Thyroid gland (tissue), 4 donors: ENCODE measurements at places on chromosomes 16 and 17. TPM values are rescaled to one million over a fixed set of nuclear protein-coding genes. Genes with fewer than 3 reads are reported as not detected.

SDR42E2 gene
- not detected for total RNA-seq

DNA sequence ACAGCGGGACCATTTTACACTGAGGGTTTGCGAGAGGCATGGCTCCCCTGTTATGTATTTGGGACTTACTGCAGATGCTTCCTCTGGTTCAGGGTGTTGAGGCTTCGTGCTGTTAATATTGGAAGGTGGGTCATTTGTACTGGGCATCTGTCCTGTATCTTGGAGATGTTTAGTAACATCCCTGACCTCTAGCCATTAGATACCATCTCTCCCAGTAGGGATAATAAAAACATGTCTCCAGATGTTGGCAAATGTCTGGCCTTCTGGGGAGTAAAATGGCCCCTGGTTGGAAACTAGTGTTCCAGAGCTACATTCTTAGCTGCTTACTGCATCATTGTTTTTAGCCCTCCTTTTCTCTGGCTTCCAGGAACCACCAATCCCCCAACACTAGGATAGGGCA, 388.0 kb downstream of the WWOX start:
- H3K4me3 ChIP-seq: no peak overlapping the region
- H3K27ac ChIP-seq: no peak overlapping the region
- no peak for DNase-seq
- H3K4me1 ChIP-seq: no peaks in the 10 kb centered on the region
- H3K36me3 ChIP-seq: no peaks in the 10 kb centered on the region

ERCC4 gene
- total RNA-seq: 7.5 TPM

- H3K27me3 ChIP-seq: no peaks in the 10 kb centered on the region
- no peaks in the 10 kb centered on the region for H3K36me3 ChIP-seq
- no peak for DNase-seq
- H3K4me3 ChIP-seq: no peak overlapping the region
- peaks cover 21% of the 10 kb centered on the region for H3K4me1 ChIP-seq
Observed at GRCh38 chr16:68382296-68382718, 66.0 kb downstream of the SMPD3 start.

VWA3A gene
- total RNA-seq: not detected

DNA sequence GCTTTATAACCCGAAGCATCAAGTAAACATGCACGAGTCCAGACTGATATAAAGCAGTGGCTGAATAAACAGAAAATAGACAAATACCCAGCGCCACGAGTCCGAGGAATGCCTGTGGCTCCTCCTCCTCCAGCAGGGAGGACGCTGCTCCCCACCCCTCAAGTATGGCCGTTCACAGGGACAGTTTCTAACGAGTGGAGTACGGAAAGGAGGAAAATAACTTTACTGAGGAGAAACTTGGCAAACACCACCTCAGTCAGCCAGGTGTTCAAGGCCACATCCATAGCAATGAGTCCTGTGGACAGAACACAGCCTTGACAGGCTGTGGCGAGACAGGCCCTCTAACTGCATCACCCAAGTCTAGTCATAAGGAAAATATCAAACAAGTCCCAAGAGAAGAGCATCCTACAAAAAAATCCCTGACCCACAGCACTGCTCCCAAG, 9.2 kb downstream of the ZDHHC7 start:
- H3K36me3 ChIP-seq: no peaks in the 10 kb centered on the region
- no peak for DNase-seq
- peak overlapping the region; percentile 13 for H3K27ac ChIP-seq

DNA sequence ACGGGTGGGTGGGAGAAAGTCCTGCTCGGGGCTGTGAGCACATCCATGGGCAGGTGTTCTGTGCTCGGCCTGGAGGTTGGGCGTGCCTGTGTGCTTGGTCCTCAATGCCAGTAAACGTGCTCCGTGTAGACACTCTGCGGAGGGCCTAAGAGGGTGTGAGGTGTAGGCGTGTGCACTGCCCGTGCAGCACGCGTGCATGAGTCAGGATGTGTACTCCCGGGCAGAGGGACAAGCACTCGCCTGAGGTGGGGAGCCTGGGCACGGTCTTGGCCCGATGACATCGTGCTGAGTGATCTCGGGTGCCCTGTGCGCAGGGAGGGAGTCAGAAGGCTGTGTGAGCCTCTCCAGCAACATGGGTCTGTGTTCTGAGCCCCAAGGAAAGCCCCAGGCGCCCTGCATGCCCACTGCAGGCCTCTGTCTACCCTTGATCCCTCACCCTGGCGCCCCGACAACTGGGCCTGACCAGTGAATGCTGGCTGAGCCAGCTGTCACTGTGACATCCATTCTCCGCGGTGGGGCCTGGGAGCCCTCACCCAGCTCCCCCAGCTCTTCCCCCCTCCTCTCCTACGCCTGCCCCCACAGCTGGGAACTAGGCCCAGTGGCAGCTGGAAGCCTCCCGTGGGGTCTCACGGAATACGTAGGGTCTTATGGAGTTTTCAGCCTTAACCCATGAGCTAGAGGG, 23.5 kb upstream of the NXPH3 start:
- no peak overlapping the region for H3K4me3 ChIP-seq
- H3K27me3 ChIP-seq: no peaks in the 10 kb centered on the region
- no peaks in the 10 kb centered on the region for H3K36me3 ChIP-seq
- no peak for DNase-seq
